ELR (cell line): ENCODE measurements at places on chromosomes 6 and 20.
A peak's percentile ranks its signal among the peaks of the same experiment; 100 is the strongest.

- no peak for DNase-seq
Measured at GRCh38 chr6:140548366-140548765, 1173.9 kb upstream of the CITED2 start.

GRCh38 chr6:80566361-80566760, 459.9 kb downstream of the BCKDHB start:
- DNase-seq = no peak

DNA sequence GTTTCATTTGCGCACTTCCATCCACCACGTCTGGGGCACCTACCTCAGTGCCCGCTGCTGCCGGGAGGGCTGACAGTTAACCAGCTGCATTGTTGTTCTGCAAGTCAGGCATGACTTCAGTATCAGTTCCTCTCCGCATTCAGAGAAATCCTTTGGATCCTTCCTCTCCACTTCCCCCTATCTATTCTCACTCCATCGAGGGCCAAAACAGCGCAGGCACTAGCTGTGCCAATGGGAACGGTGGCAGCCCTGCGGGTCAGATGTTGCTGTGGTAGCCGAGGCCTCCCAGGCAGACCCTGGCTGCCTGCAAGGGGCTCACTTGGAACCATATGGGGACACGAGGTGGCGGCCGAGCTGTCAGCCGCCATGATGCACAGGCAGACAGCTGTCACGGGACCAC, 64.2 kb upstream of the INSM1 start:
- no peak for DNase-seq

GRCh38 chr6:157233156-157233555, 90.2 kb downstream of the TMEM242 start:
- no peak for DNase-seq

GRCh38 chr6:61833176-61833755, 452.8 kb downstream of the KHDRBS2 start:
- DNase-seq = no peak

- DNase-seq = no peak
Measured at GRCh38 chr6:125765944-125766343, 16.5 kb downstream of the HEY2 start.

DNA sequence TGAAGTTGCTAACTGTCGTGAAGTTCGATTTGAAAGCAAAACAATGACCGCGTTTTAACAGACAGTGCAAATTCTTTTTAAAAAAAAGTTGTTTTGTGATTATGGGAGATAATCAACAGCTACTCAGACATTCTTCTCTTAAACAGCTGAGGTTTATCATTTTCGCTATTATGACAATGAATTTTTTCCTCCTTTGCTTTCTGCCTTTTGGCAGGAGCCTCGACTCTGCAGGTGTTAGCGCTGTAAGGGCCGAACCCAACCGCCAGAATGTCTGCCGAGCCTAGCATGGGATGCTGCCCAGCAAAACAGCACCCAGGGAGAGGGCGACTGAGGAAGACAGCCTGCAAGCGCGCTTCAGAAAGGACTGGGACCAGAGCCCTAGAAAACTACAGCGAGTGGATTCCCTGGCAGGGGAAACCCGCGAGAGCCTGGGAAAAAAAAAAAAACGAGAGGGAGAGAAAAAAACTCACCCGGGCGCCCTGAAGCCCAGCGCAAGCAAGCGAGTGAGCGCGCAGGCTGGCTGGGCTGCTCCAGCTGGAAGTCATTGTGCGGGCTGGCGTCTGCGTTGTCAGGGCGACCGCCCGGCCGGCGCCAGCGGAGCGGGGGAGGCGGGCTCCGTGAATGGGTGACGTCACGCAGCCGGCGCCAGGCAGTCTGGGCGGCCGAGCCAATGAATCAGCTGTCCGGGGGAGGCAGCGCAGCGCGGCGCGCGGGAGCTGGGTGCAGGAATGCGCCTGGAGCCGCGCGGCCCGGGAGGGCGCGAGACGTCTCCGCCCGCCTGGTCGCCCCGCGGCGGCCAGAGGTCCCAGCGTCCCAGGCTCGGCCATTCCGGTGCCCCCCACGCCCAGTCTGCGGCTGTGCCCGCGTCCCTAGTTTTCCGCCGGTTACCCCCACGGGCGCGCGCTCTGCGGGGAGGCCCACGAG, 32.7 kb upstream of the ID4 start:
- DNase-seq = peak; percentile 96
